Hematopoietic multipotent progenitor cell treated with erythropoietin and hydrocortisone succinate and interleukin-3 and kit ligand, for 15 days (in vitro differentiated cells): ENCODE measurements at places on chromosomes 3 and 15.

DNA sequence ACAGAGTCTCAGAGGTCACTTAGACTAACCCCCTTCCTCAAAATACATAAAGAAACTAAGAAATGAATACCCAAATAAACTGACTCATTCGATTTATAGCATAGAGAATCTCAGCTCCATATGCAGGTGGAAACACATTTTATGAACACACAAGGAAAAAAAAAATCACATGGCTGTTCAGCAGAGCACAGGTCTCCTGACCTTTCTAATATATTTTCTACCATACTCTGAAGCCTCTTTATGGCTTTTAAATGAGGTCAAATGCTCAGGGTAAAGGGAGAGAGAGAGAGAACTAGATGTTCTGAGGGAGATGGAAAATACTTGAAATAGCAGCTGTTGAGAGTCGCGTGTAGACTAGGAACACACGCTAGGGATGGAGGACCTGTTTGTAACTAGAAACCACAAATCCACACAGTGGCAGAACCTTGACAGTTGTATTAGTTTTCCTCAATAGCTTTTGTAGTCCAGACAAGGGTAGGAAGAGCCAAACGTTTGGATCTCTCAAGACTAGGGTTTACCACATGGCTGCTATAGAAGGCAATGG lies 165.3 kb downstream of the FMN1 start:
- no peak for DNase-seq

GRCh38 chr15:89554247-89554646 lies 21.0 kb upstream of the TICRR start:
- no peak for DNase-seq

GRCh38 chr15:66622591-66623022 lies 56.8 kb upstream of the LCTL start:
- peak; percentile 20 for DNase-seq

GRCh38 chr3:127132876-127133275 lies 60.1 kb upstream of the PRR23E start:
- DNase-seq, result no peak

GRCh38 chr15:64892847-64893403 lies 18.8 kb upstream of the ANKDD1A start:
- no peak for DNase-seq

DNA sequence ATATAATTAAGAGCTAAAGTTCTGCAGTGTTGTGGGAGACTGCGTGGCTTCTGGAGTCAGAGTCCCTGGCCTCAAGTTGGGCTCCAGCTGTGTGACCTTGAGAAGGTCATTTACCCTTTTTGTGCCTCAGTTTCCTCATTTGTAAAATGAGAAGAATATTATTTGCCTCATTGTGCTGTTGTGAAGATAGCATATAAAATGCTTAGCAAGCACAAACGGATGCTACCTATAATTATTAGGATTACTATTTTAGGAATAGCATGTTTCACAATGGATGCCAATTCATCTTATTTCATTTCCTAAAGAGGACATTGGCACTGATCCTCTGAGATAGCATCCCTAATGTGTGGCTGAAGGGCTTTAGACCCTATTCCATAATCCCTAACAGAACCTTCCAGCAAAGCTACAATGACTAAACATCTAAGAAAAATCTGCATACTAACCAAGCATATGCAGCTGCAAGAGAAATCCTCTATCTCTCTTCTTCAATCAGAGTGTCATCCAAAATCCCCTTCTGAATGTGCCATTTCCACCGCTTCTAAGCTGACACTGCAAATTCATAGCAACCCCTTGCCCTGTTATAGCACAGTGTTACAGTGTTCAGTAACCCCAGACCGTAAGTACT lies 148.3 kb downstream of the RBMS3 start:
- DNase-seq, result no peak

DNA sequence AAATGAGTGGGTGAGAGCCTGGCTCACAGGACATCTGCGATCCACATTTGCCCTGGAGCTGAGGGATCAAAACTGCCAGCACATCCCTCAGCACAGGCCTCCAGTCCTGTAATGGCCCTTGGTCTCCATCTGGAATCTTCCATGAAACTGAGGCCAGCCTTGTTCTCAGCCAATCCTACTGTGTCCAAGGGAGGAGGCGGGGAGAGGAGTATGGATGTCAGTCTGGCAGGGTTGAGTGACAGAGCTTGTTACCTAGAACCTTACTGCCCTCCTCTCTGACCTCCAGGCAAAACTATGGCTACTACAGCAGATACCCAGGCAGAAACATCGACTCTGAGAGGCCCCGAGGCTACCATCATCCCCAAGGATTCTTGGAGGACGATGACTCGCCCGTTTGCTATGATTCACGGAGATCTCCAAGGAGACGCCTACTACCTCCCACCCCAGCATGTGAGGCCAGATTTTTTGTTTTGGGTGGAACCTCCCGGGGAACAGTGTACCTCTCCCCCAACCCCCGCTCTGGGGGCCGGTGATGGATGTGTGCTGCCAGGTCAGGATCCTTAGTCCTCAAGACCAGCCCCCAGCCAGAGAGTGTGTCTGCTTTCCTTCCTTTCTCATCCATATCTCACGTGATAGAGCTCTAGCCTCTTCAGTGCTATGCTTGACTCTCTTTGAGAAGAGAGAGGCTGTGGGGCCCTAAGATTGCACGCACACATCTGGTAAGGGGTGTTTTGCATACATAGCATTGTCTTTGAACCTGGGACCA lies 41.3 kb downstream of the CHDH start:
- DNase-seq, result no peak

GRCh38 chr3:119826711-119827608 lies 45.1 kb downstream of the NR1I2 start:
- no peak for DNase-seq

DNA sequence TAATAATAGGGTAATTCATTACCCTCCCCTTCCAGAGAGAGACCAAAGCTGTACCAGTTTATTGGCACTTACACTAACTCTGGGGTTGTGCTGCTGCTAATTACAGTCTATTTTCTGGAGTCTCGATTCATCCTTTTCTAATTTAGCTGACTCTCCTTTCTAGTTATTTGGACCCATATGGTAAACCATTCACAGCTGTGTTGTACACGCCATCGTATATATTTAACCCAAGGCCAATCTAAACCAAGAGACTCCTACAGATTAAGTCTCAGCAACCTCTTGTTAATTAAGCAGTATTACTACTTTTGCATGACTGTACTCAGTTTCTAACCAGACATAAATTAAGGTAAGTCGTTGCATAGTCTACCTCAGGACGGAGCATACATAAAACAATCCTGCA lies 22.5 kb downstream of the ANXA2 start:
- no peak for DNase-seq

DNA sequence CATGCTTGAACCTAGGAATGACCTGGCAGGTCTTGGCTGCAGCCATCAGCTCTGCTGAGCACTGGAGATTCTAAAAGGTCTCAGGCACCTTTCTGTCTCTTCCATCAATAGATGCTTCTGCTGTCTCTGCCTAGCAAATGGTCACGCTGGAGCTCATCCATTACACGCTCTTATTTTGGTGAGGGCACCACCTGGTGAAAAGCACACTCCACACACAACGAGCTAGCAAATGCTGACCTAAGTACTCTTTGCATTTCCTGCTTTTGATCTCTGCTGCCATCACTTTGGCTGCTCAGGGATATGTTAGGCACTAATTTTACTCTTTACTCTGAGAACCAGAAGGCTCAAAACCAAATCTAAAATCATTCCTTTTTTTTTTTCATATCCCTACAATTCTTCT lies 91.3 kb downstream of the RAB11A start:
- DNase-seq, result no peak

DNA sequence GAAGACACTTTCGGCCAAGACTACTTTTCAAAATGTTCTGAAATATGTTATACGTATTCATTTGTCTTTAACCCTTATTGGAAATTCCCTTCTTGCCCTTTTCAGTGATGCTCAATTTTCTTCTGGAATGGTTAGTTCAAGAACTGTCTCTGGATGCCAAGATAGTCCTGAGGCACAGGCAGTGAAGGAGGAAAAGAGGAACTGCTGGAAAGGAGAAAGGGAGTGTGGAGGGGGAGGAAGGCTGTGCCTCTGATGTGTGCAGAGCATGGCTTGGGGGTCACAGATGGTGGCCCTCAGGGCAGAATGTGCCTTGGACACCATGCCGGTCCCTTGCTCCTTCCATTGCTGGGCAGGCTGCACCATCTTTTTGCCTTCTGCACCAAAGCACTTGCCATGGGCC lies 73.7 kb downstream of the CEP63 start:
- no peak for DNase-seq

DNA sequence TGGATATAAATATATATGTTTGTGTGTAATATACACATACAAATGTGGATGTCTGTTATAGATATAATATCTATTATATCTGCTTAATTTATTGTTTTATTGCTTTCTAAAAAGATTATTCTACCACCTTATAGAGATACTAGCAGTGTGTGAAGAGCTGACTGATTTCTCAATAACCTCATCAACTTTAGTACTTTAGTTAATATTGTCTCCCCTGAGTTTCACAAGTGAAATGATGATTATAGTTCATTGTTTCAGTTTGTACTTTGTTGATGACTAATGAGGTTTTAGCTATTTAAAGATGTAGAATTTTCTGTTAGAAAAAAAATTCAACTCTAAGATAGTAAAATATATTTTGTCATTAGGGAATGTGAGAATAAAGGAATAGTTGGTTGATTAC lies 11.4 kb downstream of the RSRC1 start:
- DNase-seq, result no peak

- no peak for DNase-seq
Measured at GRCh38 chr3:184717399-184717983, 5.6 kb upstream of the MAGEF1 start.

- no peak for DNase-seq
Measured at GRCh38 chr3:140924097-140924873, 17.4 kb upstream of the SLC25A36 start.

GRCh38 chr3:194540274-194540905 lies 53.6 kb upstream of the ATP13A3 start:
- DNase-seq, result no peak

GRCh38 chr15:61653110-61653509 lies 407.1 kb downstream of the VPS13C start:
- no peak for DNase-seq

DNA sequence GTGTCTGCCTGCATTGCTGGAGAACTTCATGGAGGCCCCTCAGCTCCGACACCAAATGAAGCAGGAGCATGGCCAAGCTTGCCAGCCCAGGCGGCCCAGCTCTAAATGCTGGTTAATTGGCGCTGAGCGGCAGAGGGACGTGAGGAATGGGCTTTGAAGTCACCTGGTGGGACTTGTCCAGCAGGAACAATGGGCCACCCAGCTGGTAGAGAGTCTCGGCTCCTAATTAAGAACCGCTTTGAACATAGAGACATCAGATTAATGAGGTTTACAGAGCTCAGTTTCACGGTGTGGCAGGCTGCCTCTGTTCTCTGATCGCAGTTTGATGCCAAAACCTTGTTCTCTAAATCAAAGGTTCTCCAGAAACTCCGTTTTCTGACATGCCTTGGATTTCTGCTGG lies 77.5 kb upstream of the LINGO1 start:
- DNase-seq, result no peak

DNA sequence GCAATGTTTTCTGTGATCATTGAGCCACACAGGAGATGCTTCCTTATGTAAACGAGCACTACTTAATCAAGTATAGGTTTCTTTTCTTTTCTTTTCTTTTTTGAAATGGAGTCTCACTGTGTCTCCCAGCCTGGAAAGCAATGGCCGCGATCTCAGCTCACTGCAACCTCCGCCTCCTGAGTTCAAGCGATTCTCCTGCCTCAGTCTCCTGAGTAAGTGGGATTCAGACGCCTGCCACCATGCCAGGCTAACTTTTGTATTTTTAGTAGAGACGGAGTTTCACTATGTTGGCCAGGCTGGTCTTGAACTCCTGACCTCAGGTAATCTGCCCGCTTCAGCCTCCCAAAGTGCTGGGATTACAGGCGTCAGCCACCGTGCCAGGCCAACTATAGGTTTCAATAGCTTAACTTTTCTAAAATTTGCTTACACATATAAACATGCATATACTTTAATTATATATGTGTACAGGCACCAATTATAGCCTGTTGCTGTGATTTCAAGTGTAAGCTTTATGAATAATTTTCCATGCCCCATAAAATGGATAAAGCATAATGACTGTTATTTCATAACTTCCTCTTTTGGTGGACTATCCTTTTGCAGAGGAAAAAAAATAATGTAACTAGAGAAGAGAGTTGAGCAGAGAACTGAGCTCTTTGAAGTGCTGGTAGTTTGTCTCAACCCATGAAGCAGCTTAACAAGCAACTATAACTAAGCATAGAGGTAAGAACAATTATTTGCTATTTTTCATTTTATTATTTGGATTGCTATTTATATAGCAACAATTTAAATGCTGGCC lies 24.8 kb upstream of the MBNL1 start:
- DNase-seq, result peak; percentile 44

- no peak for DNase-seq
Measured at GRCh38 chr3:64741341-64741740, 53.5 kb upstream of the ADAMTS9 start.

- no peak for DNase-seq
Measured at GRCh38 chr3:147407498-147408187, 1.3 kb upstream of the ZIC4 start.

DNA sequence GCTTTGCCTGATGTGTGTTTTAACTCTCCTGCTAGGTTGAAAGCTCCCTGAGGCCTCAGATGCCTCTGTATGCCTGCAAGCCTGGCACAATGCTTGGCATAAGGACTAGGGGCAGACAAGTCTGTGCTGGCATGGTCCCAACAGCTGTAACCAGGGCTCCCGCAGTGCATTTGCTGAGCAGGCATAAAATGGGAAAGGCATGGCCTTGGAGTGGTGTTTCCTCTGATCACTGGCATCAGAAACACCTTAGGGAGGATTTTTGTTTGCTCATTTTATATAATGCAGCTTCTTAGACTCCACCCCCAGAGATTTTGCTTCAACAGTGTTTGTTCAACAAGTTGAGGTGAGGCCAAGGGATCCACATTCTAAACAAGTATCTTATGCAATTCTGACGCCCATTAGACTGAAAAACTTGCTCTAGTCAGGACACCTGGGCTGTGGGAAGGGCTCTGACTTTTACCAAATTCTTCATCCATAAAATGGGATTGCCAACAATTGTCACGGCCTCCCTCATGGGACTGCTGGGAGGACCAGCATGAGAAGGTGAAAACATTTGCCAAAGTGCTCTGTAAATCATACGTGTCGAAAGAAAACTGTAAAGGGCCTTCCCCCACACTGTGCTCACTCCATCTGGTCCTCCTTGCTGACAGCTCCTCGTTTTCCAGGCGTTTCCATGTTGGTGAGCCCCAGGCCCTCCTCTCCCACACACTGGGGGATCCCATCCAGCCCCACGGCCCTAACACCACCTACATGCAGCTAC lies 43.1 kb downstream of the STARD5 start:
- DNase-seq, result no peak

- no peak for DNase-seq
Measured at GRCh38 chr15:75174729-75175128, 27.0 kb upstream of the C15orf39 start.

GRCh38 chr3:195609229-195609628 lies 25.5 kb upstream of the APOD start:
- DNase-seq, result no peak

DNA sequence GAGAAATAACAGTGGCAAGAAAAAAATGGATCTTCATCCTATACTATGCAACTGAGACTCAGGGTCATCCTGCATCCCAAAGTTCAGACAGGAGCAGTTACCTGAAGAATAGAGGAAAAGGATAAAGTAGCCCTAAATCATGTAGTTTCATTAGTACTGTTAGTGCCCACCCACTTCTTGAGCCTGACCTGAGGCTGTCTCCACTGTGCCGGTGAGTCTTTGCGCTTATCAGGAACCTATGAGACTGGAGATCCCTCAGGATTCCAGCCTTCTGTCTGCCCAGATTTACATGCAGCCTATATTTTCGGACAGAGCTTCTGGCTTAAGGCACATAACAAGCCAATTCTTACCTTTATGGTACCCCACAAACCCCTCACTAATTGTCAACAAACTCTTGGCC lies 791.6 kb downstream of the ROBO1 start:
- no peak for DNase-seq
